ENCODE measurements at places on chromosomes 4 and X.

DNA sequence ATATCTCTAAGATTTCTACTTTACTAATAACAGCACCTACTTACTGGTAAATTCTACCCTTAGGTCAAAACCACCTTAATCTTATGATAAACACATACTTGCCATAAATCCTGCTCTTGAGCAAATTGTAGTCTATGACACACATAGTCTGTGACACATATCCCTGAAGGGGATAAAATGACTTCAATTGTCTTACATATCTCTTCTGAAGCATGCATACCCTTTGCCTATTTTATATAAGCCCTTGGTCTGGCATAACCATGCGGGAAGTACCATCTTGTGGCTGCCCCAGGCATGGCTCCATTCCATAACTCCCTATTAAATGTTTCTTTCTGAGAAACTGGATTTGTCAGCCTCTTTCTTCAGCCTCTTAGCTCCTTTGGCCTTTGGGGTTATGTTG is 248.9 kb downstream of the SLC7A11 start:
- H3K27ac ChIP-seq, result no peak overlapping the region
- DNase-seq, result no peak
- H3K36me3 ChIP-seq, result no peaks in the 10 kb centered on the region
- H3K4me1 ChIP-seq, result no peaks in the 10 kb centered on the region
- H3K27me3 ChIP-seq, result no peaks in the 10 kb centered on the region
- no peak overlapping the region for H3K4me3 ChIP-seq

- no peaks in the 10 kb centered on the region for H3K36me3 ChIP-seq
- H3K27ac ChIP-seq, result no peak overlapping the region
- DNase-seq, result no peak
- H3K4me1 ChIP-seq, result no peaks in the 10 kb centered on the region
- no peaks in the 10 kb centered on the region for H3K27me3 ChIP-seq
Measured at GRCh38 chrX:119101168-119101567, 26.4 kb downstream of the KIAA1210 start.

DNA sequence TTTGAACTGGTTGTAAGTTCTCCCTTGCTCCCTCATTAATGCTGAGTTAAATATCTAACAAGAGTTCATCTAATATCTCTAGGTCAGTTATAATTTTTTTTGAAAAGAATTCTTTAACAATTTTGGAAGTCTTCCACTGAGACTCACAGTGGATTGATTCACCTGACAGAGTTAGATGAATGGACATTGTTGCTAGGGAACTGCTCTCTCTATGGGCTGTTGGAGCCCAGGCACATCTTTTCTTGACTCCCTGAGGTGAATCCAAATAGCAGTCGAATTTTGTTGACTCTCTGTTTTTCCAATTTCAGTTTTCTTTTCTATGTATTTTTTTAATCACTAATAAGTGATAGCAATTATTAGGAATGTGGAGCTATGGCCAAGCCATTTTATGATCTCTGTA is 996.1 kb upstream of the PABPC4L start:
- H3K27me3 ChIP-seq, result no peaks in the 10 kb centered on the region
- no peaks in the 10 kb centered on the region for H3K36me3 ChIP-seq
- no peak for DNase-seq
- H3K4me3 ChIP-seq, result no peak overlapping the region

GRCh38 chr4:4869731-4870571 is 10.5 kb downstream of the MSX1 start:
- peaks cover 50% of the 10 kb centered on the region for H3K4me1 ChIP-seq
- H3K4me3 ChIP-seq, result no peak overlapping the region
- no peak for DNase-seq
- H3K36me3 ChIP-seq, result no peaks in the 10 kb centered on the region

DNA sequence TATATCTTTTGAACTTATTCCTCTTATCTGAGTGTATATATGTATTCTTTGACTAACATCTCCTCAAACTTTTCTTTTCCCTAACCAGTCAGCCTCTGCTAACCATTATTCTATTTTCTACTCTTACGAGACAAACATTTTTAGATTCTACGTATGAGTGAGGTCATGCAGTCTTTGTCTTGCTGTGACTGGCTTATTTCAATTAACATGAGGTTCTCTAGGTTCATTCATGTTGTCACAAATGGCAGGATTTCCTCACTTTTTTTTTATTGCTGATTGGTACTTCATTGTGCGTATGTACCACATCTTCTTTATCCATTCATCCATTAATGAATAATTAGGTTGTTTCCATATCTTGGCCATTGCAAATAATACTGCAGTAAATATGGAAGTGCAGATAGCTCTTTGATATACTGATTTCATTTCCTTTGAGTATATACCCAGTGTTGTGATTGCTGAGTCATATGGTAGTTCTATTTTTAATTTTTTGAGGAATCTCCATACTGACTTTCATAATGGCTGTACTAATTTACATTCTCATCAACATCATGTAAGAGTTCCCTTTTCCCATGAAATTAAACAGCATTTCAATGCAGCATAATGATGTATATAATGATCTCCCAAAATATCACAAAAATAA is 80.1 kb downstream of the HS3ST1 start:
- no peaks in the 10 kb centered on the region for H3K36me3 ChIP-seq
- H3K27me3 ChIP-seq, result no peaks in the 10 kb centered on the region
- no peak for DNase-seq
- H3K27ac ChIP-seq, result no peak overlapping the region
- no peaks in the 10 kb centered on the region for H3K4me1 ChIP-seq

GRCh38 chrX:154471839-154472684 is 7.0 kb downstream of the LAGE3 start:
- H3K4me3 ChIP-seq, result no peak overlapping the region
- H3K27me3 ChIP-seq, result no peaks in the 10 kb centered on the region

GRCh38 chr4:20574986-20575385 is 125.3 kb upstream of the PACRGL start:
- H3K36me3 ChIP-seq, result no peaks in the 10 kb centered on the region
- H3K27me3 ChIP-seq, result no peaks in the 10 kb centered on the region
- no peak overlapping the region for H3K27ac ChIP-seq

- H3K27ac ChIP-seq, result no peak overlapping the region
- H3K4me3 ChIP-seq, result no peak overlapping the region
- H3K36me3 ChIP-seq, result no peaks in the 10 kb centered on the region
- DNase-seq, result no peak
- no peaks in the 10 kb centered on the region for H3K4me1 ChIP-seq
Measured at GRCh38 chrX:111180750-111181240, 84.8 kb downstream of the PAK3 start.

- no peaks in the 10 kb centered on the region for H3K4me1 ChIP-seq
- H3K27me3 ChIP-seq, result no peaks in the 10 kb centered on the region
- no peak overlapping the region for H3K27ac ChIP-seq
Measured at GRCh38 chr4:170589597-170590191, 499.9 kb upstream of the AADAT start.

DNA sequence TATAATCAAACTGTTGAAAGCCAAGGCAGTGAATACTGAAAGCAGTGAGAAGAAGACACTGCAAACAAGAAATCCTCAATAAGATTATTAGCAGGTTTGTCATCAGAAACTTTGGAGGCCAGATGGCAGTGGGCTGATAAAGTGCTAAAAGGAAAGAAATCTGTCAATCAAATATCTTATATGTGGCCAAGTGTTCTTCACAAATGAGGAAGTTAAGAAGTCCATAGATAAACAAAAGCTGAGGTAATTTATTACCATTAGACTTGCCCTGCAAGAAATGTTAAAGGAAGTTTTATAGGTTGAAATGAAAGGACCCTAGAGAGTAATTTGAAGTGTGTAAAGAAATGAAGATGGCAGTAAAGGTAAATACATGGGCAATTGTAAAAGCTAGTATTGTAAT is 586.6 kb downstream of the RAPGEF2 start:
- no peak overlapping the region for H3K27ac ChIP-seq
- no peak for DNase-seq
- no peaks in the 10 kb centered on the region for H3K27me3 ChIP-seq

- H3K27me3 ChIP-seq, result peaks cover 36% of the 10 kb centered on the region
- H3K27ac ChIP-seq, result no peak overlapping the region
- H3K36me3 ChIP-seq, result no peaks in the 10 kb centered on the region
- H3K4me3 ChIP-seq, result peak overlapping the region; percentile 30
- DNase-seq, result no peak
Measured at GRCh38 chrX:114584375-114584943, 573 bp downstream of the HTR2C start.

GRCh38 chr4:14180983-14181601 is 553.6 kb upstream of the BOD1L1 start:
- H3K4me1 ChIP-seq, result peaks cover 15% of the 10 kb centered on the region
- no peak overlapping the region for H3K27ac ChIP-seq
- H3K4me3 ChIP-seq, result no peak overlapping the region
- no peak for DNase-seq
- no peaks in the 10 kb centered on the region for H3K36me3 ChIP-seq

- no peaks in the 10 kb centered on the region for H3K27me3 ChIP-seq
- no peak for DNase-seq
- no peak within 1 kb of the TSS for H3K4me3 ChIP-seq
- H3K27ac ChIP-seq, result no peak within 1 kb of the TSS
- peaks cover 7% of the 10 kb centered on the region for H3K36me3 ChIP-seq
Measured at GRCh38 chrX:71618303-71618721, at the start of gene CXCR3. CXCR3 (minus strand) TSS chrX:71618511; CDS start chrX:71618449, 62 bp downstream.

DNA sequence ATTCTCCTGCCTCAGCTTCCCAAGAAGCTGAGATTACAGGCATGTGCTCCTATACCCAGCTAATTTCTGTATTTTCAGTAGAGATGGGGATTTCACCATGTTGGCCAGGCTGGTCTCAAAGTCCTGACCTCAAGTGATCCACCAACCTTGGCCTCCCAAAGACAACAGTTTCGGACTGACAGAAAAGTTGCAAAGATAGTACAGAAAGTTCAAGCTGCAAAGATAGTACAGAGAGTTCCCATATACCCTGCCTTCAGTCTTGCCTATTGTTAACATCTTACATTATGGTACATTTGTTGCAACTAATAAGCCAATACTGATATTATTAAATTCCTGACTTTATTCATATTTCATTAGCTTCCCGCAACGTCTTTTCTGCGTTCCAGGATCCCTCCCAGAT is 65.8 kb downstream of the SUPT20HL2 start:
- H3K4me3 ChIP-seq, result no peak overlapping the region
- no peak for DNase-seq
- no peak overlapping the region for H3K27ac ChIP-seq
- H3K36me3 ChIP-seq, result no peaks in the 10 kb centered on the region

DNA sequence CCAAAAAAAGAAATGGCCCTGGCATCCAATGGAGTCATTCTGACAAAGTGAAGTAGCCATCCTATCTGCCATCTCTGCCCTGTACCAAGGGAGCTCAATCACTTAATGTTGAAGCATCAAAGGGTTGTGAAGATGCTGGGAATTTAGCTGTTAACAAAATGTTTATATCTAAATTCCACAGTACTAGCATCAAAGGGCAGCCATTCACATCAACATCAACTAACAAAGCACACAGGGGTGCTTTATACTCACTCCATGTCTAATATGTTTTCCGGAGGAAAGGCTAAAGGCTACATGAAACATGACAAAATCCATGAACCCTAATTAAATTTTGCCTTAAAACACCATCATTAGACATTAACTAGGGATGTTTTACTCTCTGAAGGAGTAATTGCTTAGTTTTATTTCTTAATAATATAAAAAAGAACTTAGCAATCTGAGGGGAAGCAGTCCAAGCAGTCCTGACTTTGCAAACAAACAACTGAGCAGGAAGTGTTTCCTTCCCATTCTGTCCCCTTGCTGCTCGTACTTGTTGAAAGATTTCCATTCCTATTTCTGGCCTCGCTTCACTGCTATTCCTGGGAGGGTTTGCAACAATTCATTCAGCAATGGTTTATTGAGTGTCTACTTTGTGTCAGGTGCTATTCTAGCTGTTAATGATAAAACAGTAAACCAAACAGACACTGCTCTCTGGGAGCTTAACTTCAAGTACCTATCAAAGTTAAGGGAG is 208.6 kb upstream of the SLC7A11 start:
- H3K4me3 ChIP-seq, result no peak overlapping the region
- no peak overlapping the region for H3K27ac ChIP-seq
- no peaks in the 10 kb centered on the region for H3K36me3 ChIP-seq
- H3K27me3 ChIP-seq, result no peaks in the 10 kb centered on the region
- peaks cover 3% of the 10 kb centered on the region for H3K4me1 ChIP-seq

GRCh38 chr4:102503831-102504786 is 3.0 kb downstream of the NFKB1 start:
- peak overlapping the region; percentile 72 for H3K4me3 ChIP-seq
- peaks cover 54% of the 10 kb centered on the region for H3K4me1 ChIP-seq
- peak overlapping the region; percentile 100 for H3K27ac ChIP-seq
- no peaks in the 10 kb centered on the region for H3K27me3 ChIP-seq
- no peaks in the 10 kb centered on the region for H3K36me3 ChIP-seq

DNA sequence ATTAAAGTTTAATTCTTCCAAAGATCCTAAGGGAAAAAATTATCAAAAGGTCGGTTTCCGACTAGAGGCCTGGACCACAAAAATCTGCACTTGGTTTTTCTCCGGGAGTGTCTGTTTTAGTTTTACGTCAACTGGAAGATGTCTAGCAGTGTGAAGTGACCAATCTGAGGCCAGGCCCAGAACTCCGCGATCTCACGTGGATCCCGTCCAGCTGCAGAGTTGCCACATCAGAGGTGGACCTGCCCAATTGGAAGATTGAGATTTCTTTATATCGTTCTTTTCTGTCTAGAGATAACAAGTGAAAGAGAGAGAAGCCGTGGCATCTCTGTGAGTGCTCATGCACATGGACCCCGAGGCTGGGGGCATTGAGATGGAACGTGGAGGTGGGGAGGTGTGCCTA is 115.8 kb downstream of the AFF1 start:
- peaks cover 17% of the 10 kb centered on the region for H3K36me3 ChIP-seq
- DNase-seq, result no peak
- no peak overlapping the region for H3K4me3 ChIP-seq
- peaks cover 62% of the 10 kb centered on the region for H3K4me1 ChIP-seq
- no peak overlapping the region for H3K27ac ChIP-seq

- H3K27ac ChIP-seq, result no peak overlapping the region
- no peaks in the 10 kb centered on the region for H3K27me3 ChIP-seq
- no peak overlapping the region for H3K4me3 ChIP-seq
Measured at GRCh38 chr4:152189451-152190179, 346.3 kb downstream of the FBXW7 start.
